CD4-positive, alpha-beta T cell treated with Interleukin-17A for 4 hours (primary cell): ENCODE measurements at places on chromosomes 12 and 14.
A peak's percentile ranks its signal among the peaks of the same experiment; 100 is the strongest.

GRCh38 chr12:97464385-97465321 lies 2.0 kb downstream of the RMST start:
- no peak for DNase-seq

- no peak for DNase-seq
Measured at GRCh38 chr14:102356280-102356679, 6.4 kb downstream of the CINP start.

DNA sequence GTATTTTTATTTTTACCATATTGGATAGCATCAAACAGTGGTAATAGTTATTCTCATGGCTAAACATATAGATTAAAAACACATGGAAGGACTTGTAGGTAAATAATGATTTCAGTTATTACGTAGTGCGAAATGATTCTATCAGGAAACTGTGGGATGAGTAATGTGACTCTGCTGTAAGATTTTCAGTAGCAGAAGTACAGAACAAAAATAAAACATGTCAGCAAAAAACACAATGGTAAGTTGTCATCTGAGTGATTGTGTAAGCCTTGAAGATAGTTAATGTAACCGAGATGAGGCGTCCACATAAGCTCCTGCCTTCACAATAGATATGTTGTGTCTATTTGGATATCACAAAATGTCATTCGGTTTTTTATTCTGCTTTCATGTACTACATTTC lies 99.8 kb downstream of the BORCS5 start:
- no peak for DNase-seq

DNA sequence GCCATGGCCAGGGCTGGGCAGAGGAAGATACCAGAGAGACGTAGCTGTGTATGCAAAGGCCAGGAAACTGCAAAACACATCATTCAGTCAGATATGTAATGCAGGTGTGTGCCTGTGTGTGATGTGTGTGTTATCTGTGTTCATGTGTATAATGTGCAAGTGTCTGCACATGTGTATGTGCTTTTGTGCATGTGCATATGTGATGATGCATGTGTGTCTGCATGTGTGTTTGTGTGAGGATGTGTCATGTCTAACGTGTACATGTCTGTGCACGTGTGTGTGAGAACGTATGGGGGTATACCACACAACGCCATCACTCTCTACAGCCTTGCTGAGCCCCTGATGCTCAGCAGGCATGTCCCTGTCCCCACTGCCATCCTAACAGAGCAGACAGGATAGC lies 9.7 kb downstream of the DIO3 start:
- DNase-seq = no peak

DNA sequence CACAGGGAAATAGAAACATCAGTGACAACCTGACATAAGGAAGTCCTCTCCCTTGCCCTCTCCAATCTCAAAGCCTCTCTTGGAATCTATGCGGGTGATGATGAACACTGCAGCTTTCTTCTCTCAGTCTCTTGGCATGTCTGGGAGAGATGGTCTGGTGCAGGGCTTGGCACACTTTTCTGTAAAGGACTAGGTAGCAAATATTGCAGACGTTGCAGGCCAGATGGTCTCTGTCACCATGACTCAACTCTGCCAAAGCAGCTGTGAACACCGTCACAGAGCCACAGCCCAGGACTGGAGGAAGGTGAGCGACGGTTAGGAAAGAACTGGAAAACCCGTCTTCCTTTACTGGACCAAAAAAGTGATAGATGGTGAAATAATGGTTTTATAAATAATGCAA lies 591.0 kb upstream of the TMEM132C start:
- no peak for DNase-seq

- peak; percentile 62 for DNase-seq
Measured at GRCh38 chr14:99191395-99192027, 80.5 kb downstream of the BCL11B start.

DNA sequence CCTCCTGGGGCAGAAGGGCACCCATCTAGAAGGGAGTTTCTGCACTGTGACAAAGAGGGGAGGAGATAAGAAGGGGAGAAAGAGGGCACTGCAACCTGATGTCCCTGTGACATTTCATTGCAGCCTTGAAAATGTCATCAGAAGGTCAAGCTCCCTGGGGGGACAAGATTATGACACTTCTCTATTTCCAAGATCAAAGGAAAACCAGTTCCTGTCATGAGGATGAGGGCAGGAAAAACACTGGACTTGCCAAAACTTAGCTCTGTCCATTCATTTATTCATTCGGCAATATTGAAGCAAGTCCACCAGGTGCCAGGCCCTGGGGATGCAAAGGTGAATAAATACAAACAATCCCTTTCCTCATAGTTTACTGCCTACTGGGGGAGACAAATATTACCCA lies 138.4 kb upstream of the CDKN3 start:
- no peak for DNase-seq

DNA sequence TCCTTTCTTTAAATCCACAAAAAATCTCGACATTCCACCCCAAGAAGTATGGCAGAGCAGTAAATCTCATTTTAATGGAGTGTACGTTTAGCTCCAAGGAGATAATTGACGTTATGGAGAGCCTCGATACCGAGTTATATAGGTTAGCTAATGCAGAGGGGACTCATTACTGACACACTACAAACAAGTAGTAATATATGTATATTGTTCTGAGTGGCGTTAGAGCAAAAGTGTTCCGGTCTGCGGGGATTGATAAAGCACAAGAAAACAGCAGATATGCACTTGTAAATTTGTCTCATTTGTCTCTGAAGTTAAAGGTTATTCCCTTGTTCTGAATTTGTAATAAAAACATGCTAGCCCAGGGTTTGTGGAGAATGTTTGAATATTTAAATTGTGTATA lies 84.1 kb downstream of the BCL11B start:
- peak; percentile 11 for DNase-seq

GRCh38 chr12:6336889-6337853 lies 4.7 kb downstream of the TNFRSF1A start:
- DNase-seq = peak; percentile 75
